ENCODE measurements at places on chromosomes 2 and 18. TPM values are rescaled to one million over a fixed set of nuclear protein-coding genes. Genes with fewer than 3 reads are reported as not detected.

DNA sequence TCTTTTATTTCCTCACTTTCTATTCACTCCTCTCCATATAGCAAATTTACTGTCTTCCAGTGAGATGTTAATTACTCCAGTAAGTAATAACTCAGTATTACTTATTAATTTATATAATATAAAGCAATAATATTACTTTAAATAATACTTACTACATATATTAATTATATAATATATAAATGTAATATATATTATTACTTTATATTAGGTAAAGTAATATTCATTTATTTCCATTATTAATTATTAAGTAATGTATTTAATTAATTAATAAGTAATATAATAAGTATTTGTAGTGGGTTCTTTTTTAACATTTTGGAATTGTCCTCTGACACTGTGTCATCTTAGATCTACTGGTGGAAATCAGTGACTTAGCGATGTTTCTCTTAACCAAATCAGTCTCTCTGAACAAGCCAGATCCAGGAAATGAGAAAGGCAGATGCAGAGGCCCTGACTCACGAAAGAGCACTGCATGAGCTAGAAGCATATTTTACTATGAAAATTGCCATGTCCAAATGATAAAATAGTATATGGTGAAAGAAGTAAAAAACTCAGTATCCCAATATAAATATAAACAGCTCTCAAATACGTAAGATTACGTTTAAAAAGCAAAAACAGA, 115.9 kb downstream of the DSEL start:
- H3K27ac ChIP-seq: no peak overlapping the region
- H3K4me3 ChIP-seq: no peak overlapping the region
- no peak for DNase-seq
- H3K36me3 ChIP-seq: no peaks in the 10 kb centered on the region
- H3K4me1 ChIP-seq: no peaks in the 10 kb centered on the region

DNA sequence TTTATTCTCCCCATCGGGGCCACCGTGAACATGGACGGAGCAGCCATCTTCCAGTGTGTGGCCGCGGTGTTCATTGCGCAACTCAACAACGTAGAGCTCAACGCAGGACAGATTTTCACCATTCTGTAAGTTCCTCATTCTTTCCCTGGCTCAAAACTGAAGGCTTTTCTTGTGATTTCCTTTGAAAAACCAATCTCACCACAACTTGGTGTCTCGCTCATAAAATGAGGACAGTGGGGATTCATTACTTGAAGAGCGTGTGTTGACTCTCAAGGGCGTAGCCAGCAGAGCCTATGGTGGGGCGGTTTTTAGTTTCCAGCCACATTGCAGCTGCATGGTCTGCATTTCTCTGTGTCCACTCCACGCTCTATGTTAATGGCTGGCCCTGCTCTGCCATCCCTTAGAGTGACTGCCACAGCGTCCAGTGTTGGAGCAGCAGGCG, 29.0 kb downstream of the SLC1A4 start:
- DNase-seq: no peak
- no peaks in the 10 kb centered on the region for H3K27me3 ChIP-seq
- no peak overlapping the region for H3K27ac ChIP-seq
- H3K4me3 ChIP-seq: no peak overlapping the region
- H3K36me3 ChIP-seq: no peaks in the 10 kb centered on the region

GRCh38 chr2:129728035-129728972, 251.2 kb upstream of the RAB6C start:
- H3K4me3 ChIP-seq: no peak overlapping the region
- no peaks in the 10 kb centered on the region for H3K36me3 ChIP-seq
- no peaks in the 10 kb centered on the region for H3K27me3 ChIP-seq
- H3K27ac ChIP-seq: no peak overlapping the region
- H3K4me1 ChIP-seq: no peaks in the 10 kb centered on the region

GRCh38 chr2:181224866-181225265, 232.3 kb upstream of the ITGA4 start:
- H3K27me3 ChIP-seq: no peaks in the 10 kb centered on the region
- DNase-seq: peak; percentile 26
- no peaks in the 10 kb centered on the region for H3K36me3 ChIP-seq
- H3K27ac ChIP-seq: no peak overlapping the region
- no peak overlapping the region for H3K4me3 ChIP-seq
- peaks cover 25% of the 10 kb centered on the region for H3K4me1 ChIP-seq

GRCh38 chr2:48272199-48272598, 257.8 kb upstream of the STON1 start:
- no peaks in the 10 kb centered on the region for H3K27me3 ChIP-seq
- DNase-seq: no peak
- H3K36me3 ChIP-seq: no peaks in the 10 kb centered on the region
- no peak overlapping the region for H3K4me3 ChIP-seq

The DOK6 gene
- not detected for total RNA-seq

The SLC40A1 gene
- total RNA-seq: 36.1 TPM

The ALPG gene
- total RNA-seq: not detected

The TRIM43 gene
- not detected for total RNA-seq

The RAD51AP2 gene
- total RNA-seq: not detected

The IL18R1 gene
- total RNA-seq: 5.3 TPM
